ENCODE measurements at places on chromosomes 6 and 20. TPM values are rescaled to one million over a fixed set of nuclear protein-coding genes. Genes with fewer than 3 reads are reported as not detected.
A peak's percentile ranks its signal among the peaks of the same experiment; 100 is the strongest.

DNA sequence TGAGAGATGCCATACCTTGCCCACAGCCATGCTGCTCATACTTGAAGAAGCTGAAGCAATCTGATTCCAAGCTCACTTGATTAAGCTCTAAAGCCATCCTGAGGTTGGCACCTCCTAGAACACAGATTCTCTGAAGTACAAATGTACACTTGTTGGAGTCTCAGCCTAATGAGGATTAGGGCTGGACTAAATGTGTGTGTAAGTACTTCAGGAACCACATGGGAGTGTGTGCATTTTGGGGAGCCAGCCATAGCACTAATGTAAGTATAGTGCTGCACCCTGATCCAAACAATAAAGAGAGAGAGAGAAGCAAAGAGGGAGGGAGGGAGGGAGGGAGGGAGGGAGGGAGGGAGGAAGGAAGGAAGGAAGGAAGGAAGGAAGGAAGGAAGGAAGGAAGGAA is 458.6 kb downstream of the MAFB start:
- no peak for DNase-seq

GRCh38 chr20:12883507-12883885 is 125.3 kb upstream of the SPTLC3 start:
- DNase-seq, result no peak

DNA sequence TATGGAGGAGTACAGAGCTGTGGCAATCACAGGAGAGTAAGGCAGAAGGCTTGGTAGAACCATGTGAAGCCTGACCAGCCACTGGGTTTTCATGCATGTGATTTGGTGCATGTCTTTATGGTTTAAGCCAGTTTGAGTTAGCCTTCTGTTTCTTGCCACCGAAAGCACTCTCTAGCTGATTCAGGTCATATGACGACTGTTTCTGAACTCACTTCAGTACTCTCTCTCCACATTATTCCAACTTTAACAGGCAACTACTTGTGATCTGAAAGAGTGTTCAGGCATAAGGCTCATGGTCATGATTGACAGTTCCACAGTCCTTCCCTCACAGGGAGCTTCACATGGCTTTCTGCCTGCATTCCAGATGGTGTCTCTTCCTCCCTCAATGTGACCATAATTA is 63.3 kb upstream of the TAB2 start:
- no peak for DNase-seq

DNA sequence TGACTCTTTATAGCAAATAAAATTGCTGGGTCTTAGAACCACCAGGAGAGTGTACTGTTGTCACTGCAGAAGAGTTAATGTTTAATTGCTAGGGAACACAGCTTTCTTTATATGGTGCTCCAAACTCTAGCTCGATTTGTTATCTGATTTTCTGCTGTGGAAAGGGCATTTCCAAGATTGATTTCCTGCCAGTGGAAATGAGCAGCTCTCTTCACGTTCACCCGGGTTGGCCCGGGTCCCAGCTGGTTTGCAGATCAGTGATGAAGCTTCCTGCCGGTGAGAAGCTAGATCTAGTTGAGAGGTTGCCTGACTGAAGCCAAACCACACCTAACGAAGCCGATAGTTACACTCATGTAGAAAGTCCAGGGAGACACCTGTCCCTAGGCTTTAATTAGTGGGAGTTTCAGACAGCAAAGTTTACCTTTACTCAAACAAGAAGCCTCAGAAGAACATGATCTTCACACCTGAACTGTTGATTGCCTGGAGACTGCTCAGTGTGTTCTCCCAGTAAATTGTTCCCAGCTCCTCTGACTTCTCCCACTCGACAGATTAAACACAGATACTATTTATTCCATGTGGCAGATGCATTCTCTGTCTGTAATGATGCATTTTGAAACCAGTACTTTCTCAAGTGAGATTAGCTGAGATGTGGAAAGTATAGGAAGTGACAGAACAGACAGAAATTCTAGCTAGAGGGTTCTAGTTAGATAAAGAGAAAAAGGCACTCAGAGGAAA is 27.8 kb downstream of the PAQR8 start:
- peak; percentile 87 for DNase-seq

DNA sequence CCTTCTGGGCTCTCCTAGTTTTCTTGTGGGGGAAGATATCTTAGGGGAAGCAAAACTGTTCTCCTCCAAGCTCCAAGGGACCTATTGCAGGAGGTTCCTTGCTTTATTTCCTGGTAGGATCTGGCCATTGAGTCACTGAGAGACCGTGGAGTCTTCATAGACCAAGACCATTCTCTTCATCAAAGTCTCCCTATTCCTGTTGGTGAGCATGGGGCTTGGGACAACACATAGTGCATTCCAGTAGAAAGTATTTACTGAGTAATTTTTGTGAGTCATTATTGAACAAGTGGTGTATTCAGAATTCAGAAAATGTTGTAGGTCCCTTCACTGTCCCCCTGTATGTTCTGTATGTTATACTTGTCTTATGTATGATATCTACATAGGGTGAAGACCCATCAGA is 133.6 kb downstream of the CDH26 start:
- DNase-seq, result no peak

DNA sequence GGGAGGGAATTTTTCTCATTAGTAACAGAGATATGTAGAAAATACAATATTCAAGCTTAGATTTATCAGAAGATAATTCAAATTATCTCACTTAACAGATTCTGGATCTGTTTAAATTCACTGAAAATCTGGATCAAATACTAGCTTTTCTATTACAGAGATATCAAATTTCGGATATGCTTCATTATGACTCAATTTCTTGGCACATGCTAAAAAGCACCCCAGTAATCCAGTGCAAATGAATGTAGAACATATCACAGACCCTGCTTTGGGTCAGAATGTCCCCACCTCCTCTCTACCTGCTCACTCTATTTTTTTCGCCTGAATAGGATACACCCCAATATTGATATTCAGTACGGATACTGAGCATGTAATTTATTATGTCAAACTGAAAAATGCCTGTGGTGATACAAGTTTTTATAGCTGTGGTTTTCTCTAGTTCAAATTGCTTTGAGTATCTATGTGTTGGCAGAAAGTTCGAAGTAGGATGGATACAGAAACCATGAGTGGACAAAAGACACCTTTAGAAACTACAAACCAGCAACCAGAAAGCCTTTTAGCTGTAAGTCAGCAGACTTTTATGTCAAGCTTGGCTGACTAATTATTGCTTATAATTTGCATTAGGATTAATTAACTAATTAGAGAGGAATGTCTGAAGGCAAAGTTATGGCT is 290.0 kb downstream of the TFAP2B start:
- DNase-seq, result no peak

- DNase-seq, result no peak
These were observed 1.9 kb downstream of the RAB32 start for GRCh38 chr6:146545581-146545980.

DNA sequence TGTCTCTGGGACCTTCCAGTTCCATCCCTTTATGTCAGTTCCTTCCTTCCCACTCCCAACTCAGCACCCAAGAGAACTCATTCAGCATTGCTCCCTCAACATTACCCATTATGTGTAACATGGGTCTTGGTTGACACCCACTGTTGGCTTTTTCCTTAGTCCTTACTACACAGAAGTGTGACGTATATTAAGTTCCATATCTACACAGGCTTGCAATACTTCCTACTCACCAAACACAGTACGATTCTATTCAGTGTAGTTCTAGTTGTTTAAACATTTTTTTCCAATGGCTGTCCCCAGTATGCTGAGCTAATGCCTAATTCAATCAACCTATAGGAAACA is 37.7 kb downstream of the ARHGAP18 start:
- no peak for DNase-seq

- DNase-seq, result no peak
These were observed 260.5 kb downstream of the SAMD5 start for GRCh38 chr6:147768969-147769368.

The CCDC170 gene
- total RNA-seq, result not detected

The DNAH8 gene
- 0.11 TPM for total RNA-seq

The SFTA2 gene
- total RNA-seq, result 0.93 TPM

The EPHA7 gene
- not detected for total RNA-seq

The GNAS-AS1 gene
- total RNA-seq, result 1.6 TPM

Measured in GM12878 (cell line).